Amniotic epithelial cell (primary cell): ENCODE measurements at places on chromosomes 2 and 18.

DNA sequence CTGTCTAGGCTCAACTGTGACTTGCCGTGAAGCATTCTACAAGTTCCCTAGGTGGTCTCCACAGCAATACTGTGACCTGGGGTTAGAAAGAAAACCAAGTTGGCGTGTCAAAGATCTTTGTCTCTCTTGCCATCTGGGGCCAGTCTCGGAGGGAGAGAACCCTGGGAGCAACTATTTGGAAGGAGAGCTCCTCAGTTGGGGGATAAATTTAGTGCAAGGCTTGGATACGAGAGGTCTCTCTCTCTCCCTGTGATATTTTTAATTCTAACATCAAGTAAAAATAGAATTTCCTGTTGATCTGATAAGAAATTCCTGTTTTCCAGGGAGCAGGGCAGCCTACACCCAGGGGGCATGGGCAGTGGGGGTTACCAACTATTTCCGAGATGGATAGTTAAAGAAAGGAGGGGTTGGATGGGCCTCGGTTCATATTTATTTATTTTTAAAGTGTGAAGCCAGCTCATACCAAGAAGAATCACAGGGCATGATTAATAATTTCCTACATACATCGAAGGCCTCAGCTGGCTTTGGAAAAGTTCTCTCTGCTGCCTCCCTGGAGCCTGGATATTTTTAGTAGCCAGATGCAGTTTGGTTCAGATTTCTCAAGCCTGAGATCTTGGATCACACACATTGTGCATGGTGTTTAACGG lies 62.8 kb downstream of the EHD3 start:
- DNase-seq = no peak

DNA sequence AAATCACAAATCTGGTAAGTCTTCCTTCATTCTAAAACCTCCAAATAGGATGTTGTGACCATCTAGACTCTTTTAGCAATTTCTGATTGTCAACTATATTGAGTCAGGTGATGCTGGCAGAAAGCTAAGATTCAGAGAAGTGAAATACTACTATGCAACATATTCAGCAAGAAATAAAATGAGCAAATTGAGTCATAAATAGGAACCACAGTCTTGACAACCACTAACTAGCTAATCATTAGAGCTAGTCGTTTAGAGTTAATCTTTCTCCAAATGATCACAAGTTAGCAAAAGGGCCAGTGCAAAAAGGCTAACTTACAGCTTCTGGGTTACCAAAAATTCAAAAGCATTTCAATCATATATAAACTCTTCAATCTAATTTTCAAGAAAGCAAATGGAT lies 54.5 kb downstream of the ROCK1 start:
- DNase-seq = no peak

- peak; percentile 6 for DNase-seq
Observed at GRCh38 chr2:143480601-143481236, 351.5 kb downstream of the ARHGAP15 start.

DNA sequence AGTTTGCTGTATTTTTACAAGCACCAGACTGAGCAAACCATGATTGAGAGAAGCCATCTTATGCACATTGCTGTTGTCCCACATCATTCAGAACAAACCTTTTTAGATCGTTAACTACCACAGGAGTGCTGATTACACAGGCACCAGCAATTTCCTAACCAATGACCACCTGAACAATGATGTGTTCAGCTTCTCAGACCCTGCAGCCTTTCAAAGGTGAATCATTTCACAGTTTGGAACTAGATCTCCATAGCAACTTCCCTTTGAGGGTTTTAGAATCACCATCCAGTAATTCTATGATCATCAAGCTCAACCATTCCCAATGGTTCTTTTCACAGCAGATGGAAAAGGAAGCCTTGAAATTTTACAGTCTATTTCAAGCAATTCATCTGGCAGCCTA lies 71.4 kb downstream of the OLA1 start:
- peak; percentile 39 for DNase-seq

DNA sequence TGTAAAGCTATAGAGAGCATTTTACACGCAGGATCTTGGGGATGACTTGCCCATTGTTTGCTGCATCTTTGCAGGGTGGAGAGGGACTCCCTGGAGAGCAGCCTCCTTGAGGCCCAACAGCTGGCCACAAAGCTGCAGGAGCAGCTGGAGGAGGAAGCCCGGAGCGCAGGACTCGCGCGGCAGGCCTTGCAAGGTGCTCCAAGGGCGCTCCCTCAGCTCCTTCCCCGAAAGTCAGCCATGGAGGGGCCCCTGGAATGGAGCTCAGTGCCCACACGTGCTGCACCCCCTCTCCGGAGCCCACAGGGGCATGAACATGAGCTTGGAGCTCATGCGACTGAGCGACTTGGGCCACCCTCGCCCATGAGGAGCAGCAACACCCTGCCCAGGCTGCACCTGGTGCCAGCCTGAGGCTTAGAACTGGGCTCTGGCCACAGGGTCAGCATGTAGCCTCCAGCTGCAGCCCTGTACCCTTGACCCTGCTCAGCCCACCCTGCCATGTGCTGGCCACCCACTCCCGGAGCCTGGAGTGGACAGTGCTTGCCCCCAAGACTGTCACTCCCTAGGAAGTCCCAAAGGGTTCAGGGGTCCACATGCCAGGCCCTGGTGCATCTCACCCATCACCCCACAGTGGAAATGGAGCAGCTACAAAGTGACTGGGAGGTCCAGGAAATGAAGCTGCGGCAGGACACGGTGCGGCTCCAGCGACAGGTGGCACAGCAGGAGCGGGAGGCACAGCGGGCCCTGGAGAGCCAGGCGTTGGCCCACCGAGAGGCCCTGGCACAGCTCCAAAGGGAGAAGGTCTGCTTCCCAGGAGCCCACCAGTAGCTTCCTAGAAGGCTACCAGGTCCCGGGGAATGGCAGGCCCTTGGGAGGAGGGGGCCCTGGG lies 43.0 kb downstream of the CROCC2 start:
- DNase-seq = no peak
